ENCODE measurements at places on chromosomes 2 and 18.

GRCh38 chr2:203852760-203853159 is 14.8 kb upstream of the CTLA4 start:
- no peak for DNase-seq

DNA sequence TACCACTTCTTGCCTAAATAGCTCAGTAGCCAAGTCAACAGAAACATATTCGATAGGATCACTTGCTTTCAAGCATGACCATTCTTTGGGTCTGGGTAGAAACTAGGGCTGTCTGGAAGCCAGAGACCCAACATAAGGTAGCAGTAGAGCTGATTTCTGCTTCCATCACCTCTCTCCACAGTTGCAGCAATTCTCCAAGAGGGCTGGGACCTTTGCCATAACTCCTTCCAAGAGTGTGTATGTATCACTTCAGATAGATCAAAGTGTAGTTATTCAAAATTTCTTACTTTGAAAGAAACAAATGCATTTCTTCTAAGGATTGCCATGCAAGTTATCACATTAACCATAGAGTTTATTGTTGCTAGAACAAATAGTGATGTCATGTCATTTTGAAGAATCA is 172.0 kb upstream of the GALNT5 start:
- DNase-seq = no peak

GRCh38 chr2:129179199-129179598 is 800.3 kb upstream of the RAB6C start:
- DNase-seq = no peak

GRCh38 chr2:42063431-42064171 is 15.8 kb downstream of the PKDCC start:
- DNase-seq = no peak

DNA sequence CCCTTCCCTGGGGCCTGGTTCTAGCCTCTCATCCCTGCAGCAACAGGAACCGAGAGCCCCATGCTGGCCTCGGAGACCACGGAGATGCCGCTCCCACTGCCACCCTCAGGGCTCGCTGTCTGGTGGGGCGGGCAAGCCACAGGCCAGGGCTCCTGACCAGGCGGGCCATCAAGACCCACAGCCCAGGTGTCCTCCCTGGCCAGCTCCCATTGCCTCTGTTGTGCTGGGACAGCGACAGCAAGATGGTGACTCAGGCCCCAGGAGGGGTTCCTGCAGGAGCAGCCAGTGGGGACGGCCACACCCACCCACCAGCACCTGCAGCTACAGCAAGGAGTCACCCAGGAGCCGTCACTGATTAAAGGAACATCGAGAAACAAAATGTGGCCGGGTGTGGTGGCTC is 7.4 kb downstream of the KLHL30 start:
- DNase-seq = no peak

- DNase-seq = no peak
Observed at GRCh38 chr2:124353656-124354055, 328.6 kb downstream of the CNTNAP5 start.

GRCh38 chr2:105417857-105418436 is 19.1 kb upstream of the FHL2 start:
- DNase-seq = no peak

DNA sequence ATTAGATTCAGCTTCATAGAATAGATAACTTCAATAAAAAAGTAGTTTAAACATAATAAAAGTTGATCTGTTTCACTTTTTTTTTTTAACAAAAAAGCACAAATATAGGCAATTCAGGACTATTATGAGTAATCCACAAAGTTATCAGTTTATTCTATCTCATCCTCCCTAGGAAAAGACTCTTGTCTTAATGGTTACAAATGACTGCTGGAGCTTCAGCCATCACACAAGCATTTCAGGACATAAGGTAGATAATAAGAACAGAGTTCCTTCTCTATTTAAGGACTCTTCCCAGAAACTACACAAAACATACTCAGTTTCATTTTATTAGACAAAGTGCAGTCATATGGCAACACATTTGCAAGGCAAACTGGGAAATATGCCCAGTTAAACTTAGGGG is 357.6 kb upstream of the SETBP1 start:
- no peak for DNase-seq

DNA sequence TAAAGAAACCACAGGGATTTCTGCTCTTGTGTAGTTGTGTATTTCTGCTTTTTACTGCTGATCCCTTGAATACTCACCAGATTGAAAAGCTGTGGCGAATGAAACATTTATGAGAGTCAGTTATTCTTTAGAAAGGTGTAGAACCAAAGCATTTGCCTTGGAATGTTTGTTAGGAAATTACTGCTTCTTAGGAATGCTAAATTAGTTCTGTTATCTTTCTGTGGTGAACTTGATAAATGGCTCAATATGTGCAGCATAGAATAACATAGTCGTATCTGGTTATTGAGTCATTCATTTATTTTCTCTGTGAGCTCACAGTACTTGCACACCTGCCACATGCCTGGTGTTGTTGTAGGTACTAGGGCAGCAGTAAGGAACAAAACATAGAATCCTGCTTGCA is 57.0 kb upstream of the FAM237A start:
- no peak for DNase-seq

DNA sequence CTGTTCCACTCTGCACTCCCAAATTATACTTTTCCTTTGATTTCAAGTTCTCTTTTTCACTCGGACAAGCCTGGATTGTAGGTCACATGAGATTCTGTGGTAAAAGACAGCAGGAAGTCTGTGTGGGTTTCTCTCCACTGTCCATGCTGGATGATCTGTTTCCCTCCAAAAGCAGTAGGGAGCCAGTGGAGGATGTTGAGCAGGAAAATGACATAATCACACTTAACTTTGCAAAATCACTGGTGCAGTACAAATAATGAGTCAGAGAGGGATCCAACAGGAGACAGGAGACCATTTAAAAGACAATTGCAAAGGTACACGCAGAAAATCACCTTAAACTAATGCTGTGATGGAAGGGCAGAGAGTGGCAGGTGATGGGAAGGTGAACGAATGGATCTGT is 301.3 kb downstream of the ZNF407 start:
- DNase-seq = no peak

DNA sequence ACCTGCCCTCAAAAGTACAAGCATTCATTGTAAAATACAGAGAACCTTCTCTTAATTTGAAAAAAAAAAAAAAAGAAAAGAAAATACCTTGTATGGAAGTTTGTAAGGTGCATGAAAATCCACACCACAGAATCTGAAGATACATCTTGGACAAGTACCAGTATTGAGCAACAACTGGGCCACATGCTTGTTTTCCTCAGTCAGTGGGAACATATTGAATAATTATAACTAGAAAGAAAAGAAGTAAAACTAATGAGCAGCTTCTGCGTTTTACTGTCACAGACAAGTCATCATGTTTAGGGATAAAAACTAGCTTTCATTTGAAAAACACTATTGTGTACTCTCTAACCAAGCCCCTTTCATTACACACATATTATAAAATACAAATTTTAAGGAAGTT is 5.8 kb upstream of the PEX13 start:
- no peak for DNase-seq

DNA sequence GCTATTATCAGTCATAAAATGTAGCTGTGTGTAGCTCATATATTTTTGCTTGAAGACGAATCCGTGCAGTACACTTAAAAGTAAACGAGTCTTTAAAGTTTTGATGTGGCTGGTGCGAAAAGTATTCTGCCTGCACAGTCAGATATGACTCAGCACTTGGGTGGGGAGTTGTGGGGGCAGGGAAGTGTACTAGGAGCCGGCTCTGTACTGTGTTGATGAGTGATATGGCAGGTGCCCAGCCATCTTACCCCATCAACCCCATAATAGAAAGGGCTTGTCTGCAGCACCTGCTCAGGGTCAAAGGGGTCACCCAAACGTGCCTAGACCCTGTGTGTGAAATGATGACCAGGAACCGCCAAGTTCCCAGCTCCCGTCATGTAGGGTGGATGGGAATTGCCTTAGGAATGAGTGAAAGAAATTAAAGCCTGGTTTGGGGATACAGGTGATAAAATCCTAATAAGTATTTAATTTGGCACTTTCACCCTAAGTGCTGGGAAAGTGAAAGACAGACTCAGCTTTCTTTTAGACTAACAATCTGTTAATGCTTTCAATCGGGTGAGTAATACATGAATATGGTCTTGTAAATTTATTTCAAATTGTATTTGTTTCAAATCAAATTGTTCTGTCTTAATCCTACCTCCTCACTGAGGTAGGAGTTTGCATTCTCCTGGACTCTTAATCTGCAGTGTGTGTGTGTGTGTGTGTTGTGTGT is 48.0 kb downstream of the BCL2L11 start:
- DNase-seq = no peak

- DNase-seq = no peak
Observed at GRCh38 chr2:137910641-137911040, 53.6 kb upstream of the HNMT start.

- no peak for DNase-seq
Observed at GRCh38 chr2:128442053-128442751, 123.5 kb upstream of the HS6ST1 start.

- DNase-seq = peak; percentile 67
Observed at GRCh38 chr2:54574107-54574859, 118.2 kb downstream of the SPTBN1 start.

DNA sequence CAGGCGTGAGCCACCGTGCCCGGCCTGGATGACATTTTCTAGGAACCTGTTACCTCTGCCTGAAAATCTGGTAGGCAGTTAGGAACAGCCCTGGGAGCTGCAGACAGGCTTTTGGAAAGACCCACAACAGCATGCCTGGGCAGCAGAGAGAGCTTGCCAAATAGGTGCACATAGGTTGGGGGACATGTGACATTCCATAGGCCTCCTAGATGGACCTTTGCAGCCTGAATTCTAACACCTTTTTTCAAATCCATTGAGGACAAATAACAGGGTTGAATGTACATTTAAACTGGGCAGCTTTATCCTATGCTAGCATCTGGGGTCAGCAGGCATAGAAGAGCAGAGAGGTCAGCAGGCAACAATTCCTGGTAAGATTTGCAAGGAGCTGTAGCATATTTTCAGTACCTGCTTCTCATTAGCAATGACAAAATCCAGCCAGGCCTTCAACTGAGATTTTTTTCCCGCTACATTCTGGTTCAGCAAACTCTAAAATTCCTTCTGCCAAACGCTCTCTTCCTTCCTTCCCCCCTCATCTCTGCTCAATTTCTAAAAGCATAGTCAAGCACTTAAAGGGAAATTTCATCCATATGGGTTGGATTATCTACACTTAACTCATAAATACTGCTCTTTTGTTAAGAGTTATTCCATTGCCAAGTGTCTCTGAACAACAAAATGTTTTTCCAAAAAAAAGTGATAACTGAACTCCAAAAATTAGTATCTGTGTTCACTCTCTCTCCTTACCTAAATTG is 75.2 kb downstream of the SOWAHC start:
- DNase-seq = no peak

GRCh38 chr18:61322265-61322873 is 10.9 kb upstream of the CDH20 start:
- DNase-seq = no peak

GRCh38 chr18:78753240-78753639 is 226.4 kb upstream of the SALL3 start:
- DNase-seq = no peak

DNA sequence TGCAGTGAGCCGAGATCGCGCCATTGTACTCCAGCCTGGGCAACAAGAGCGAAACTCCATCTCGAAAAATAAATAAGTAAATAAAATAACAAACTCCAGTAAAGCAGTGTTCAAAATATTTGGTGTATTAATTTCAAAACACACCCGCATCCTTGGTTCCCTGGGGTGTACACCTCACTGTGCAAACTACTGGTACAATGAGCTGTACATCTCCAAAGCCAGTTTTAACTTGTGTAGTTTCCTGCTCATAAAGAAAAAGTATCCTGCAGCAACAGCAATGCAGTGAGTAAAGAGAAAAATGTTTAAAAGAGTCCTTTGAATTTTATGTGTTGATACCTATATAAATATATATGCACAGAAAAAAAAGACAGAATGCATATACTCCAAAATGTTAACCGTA is 4.4 kb upstream of the NFE2L2 start:
- DNase-seq = no peak

- no peak for DNase-seq
Observed at GRCh38 chr2:20177556-20178248, 47.2 kb downstream of the SDC1 start.

- peak; percentile 57 for DNase-seq
Observed at GRCh38 chr18:77067291-77068061, 65.1 kb downstream of the MBP start.

- no peak for DNase-seq
Observed at GRCh38 chr18:75016025-75016717, 192.8 kb downstream of the PTGR3 start.

DNA sequence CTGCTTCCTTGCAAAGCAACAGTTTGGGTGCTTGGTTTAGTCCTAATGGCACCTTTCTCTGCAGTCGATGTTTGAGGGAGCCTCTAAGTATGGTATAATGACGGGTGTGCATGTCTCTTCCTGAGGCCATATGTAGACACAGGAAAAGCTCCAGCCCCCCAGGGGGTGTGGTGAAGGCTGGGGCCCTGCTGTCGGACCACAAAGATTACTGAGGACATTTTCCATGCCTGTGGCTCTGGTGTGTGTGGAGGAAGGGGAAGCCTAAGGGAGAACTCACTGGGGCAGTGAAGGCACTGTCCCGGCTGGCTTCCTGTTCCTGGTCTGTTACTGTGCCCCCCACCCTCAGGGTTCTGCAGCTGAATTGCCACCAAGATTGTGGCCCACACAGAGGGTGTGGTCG is 187.1 kb downstream of the FHOD3 start:
- DNase-seq = no peak

DNA sequence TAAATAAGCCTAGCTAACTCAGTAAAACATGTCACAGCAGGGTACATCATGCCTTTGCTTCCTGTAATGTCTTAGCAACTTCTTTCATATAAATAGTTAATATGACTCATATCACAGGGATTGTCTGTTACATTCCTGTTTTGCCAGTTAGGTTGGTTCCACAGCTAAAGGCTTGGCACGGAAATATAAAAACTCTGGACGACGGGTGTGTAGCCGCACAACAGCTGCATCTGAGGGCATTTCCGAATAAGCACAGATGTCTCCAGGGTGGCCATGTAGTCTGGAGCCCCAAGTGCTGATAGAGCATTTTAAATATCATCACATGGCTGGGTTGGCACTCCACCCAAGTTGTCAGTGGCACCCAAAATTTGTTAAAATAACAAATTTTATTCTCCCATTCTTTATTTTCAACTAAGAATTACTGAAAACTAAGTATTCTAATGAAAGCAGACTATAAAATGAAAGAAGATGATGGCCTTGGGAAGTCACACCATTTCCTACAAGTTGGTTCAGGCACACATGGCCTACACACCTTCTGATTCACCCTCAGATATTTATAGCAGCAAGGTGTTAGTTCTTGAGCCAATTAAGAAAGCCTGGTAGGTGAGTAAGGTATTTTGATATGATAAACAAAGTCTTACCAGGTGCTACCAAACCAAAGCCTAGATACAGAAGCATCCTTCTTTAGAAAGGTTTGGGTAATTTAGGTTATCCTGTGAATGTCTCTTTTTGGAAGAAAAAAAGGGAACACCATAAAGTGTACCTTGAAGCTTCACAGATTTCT is 61.8 kb upstream of the STK17B start:
- DNase-seq = no peak

DNA sequence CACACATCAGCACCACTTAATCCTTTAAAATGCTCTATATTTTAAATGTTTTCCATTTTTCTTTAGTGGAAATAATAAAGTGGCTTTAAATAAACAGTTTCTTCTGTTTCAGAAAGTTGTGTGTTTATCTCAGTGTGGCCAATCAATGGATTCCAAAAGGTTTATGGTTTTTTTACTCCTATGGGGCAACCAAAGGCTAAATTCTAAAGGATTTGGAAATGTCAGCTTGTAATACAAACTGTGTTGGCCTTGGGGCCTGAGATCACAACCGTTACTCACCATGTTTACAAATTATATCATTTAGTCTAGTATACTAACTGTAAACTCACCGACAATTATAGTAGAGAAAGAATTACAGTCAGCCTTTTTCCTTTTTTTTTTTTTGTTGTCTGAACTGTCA is 827.2 kb downstream of the EPHA4 start:
- DNase-seq = no peak

Data from T-helper 1 cell (primary cell).